ENCODE measurements at places on chromosomes 1 and 21.

- DNase-seq, result no peak
These were observed 78.0 kb downstream of the ATP6V1G3 start for GRCh38 chr1:198462365-198463019.

DNA sequence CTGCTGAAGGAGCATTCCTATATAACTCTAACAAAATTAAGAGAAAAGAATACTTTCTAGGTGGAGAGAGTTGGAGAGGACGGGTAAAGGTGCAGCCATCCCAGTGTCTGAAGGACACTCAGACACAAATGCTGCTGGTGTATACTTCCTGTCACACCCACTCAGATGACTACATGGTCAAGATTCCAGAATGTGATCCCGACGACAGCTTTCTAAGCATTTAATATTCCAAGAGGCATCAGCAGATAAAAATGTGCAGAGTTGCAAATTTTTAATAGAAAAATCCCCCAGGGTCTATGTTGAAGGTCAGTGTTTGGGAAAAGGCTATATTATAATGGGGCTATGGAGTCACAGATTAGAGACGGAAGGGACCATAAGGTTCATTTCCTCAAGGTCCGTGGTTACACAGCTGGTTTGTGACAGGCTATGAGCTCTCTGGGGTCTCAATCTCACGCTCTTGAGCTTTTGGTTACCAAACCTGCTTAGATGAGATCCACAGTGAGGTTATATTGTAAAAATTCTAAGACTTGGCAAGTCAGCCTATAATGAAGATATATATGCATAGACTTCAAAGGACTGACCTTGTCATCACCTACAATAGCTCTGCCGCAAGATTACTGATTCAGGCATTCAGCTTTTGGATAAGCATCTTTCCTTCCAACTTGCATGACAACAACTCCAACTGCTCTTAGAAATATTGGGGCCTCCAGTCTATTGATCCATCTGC is 35.1 kb downstream of the ZNF281 start:
- no peak for DNase-seq

GRCh38 chr1:15736038-15736891 is at the start of gene SLC25A34:
Gene SLC25A34 (plus strand): TSS chr1:15736258. CDS start chr1:15736486, 228 bp downstream.
- no peak for DNase-seq

DNA sequence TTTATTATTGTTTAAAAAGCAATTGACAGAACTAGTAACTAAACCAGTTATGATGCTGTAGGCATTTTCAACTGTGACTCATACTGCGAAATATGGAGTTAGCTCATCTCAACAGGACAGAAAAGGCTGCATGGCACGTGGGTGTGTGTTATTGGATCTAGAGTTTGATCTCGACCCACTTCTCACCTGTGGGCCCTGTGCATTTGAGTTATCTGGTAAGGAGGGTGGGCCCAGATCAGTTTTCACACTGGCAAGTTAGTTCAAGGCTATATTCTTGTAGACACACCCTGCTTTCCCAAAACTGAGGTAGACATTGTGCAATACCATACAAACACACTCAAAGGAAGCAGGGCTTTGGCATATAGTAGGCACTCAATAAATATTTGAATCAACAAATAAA is 71.3 kb upstream of the PRDX6 start:
- DNase-seq, result peak; percentile 32

- DNase-seq, result no peak
These were observed 362.5 kb upstream of the ADAMTS5 start for GRCh38 chr21:27329255-27329851.

DNA sequence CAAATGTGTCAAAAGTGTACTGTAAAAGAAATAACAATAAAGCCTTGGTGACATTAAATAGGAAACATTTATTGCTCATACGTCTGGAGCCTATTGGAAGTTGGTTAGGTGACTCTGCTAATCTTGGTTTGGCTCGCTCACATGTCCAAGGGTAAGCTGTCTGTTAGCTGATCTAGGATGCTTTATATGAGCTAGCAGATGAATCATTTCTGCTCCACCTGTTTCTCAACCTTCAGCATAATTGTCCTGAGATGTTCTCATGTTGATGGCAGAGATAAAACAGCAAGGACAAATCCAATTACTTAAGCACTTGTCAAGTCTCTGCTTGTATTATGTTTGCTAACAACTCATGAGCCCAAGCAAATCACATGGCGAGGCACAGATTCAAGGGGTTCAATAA is 56.0 kb upstream of the CD53 start:
- no peak for DNase-seq

DNA sequence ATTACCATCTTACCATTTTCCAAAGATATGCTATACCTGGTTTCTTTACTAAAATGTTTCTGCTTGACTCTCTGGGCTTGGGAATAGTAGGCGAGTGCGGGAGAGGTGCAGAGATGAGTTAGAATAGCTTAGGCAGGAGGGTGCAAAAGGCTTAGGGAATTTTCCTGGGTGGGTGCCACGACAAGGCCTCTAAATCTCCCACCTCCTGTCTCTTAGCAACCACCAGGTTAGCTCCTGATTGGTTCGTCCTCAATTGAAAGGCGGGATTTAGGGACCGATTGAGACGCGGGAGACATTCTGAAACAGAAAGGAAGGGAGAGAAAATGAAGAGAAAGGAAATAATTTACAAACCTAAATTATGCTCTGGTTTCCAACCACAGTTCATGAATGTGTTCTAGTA is 3.1 kb downstream of the ACKR1 start:
- DNase-seq, result no peak

DNA sequence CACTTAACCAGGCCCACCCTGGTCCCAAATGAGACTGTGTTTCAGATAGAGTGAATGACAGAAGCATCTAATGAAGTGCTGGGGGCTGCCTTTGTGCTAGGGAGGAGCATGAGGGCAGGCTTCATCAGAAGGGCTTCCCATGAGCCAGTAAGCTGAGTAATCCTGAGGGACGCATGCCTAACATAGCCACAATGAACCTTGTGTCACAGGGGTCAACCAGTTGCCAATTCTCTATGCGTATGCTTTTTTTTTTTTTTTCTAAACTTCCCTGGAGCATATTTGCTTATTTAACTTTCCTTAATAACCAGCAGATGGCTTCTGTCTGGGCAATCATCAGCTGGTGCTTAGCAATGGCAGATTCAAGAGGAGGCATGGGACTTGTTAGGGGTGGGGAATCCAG is 25.5 kb upstream of the CYP2J2 start:
- no peak for DNase-seq

- DNase-seq, result peak; percentile 46
These were observed 485.3 kb upstream of the PTBP2 start for GRCh38 chr1:96236156-96236739.

- no peak for DNase-seq
These were observed 33.0 kb upstream of the ZBTB8B start for GRCh38 chr1:32431736-32432400.

DNA sequence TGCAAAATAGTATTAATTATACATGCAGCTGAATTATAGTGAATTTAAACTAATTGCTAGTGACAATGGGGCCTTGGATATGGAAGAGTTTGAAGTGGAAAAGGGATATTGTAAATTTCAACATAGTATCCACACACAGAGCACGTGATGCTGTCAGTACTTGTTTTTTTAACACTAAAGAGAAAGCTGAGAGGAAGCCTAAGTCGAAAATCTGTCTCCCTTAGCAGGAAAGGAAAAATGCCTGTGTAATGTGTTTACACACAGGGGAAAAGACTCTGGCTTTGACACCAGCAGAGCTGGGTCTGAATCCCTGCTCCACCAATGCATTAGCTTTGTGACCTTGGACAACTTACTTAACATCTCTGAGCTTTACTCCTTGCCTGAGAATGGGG is 42.6 kb downstream of the PCSK9 start:
- no peak for DNase-seq

DNA sequence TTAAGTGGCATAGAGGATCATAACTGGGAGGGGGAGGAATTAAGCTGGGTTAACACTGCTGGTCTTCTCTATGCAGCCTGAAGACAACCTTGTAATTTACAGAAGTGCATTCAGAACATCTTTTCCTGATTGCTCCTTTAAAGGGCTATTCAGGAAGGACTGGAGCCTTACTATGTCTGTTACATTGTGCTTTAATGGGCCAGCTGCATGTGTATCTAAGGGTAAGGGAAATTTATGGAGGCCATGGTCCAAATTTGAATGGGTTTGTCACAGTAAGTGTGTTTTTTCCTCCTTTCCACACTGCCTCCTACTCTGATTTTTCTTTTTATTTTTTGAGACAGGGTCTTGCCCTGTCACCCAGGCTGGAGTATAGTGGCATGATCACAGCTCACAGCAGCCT is 19.6 kb downstream of the C1orf21 start:
- DNase-seq, result no peak

DNA sequence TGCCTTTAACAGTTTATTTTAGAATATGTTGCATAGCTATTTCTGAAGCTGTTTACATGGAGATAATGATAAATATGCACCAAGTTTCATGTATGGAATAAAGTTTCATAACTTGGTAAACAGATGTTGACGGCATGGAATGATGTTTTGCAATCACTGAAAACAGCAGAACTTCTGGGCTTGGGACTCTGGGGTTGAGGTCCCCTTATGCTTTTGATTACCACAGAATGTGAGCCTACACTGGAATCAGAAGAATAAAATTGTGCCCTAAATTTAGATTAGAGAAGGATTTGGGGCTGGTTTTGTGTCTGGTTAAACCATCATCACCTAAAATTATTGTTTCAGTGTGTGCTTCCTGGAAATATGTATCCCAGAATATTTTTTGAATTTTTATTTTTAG is 11.1 kb downstream of the KRTAP24-1 start:
- DNase-seq, result no peak

GRCh38 chr1:245226203-245226499 is 71.4 kb downstream of the KIF26B start:
- DNase-seq, result no peak

DNA sequence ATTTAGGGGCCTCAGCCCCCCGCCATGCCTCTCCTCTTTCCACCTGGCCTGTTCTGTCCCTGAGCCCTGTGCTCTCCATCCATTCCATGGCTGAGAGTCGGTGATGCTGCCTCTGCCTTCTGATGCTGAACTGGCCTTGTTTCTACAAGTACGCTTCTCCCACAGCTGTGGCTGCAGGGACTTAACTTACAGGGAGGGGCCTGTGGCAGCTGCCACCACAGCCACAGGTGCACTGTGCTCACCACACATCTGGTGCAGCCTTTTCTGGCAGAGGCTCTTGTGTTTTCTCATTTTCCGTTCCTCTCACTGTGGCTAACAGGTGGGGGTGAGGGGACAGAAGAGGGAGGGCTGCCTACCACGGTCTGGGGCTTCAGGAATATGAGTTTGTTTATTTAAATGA is 4.2 kb downstream of the FMO1 start:
- no peak for DNase-seq

DNA sequence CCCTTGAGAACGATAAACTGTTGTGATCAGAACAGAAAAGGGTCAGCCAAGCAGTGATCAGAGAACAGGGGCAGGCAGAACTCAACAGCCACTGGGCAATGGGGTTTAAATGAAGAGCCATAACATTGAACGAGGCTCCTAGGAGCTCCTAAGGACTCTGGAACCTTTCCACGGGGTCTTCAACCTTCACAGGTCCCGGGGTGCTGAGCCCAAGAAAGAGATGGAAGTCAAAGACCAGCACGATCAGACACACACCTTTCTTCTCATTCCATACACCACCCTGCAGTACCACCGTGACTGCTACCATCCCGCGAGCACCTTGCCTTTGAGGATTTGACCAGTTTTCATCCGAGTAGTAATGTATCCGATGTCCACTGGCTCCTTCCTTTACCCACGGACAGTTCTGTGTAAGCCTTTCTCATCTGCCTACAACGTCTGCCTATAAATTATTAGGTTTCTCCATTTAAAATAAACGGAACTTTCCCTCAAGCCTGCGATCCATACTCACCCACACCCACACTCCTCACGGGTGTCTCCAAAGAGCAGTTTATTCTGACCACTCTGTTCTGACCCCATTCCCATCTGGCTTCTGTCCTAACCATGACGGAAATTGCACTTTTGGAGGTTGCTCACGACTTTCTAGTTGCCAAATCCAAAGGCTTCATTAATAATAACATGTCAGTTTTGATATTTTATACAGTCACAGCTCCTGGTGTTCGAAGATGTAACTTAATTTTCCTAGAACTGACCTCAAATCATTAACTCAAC is 16.8 kb upstream of the HHAT start:
- no peak for DNase-seq

GRCh38 chr21:25733859-25734653 is 648 bp downstream of the ATP5PF start:
- DNase-seq, result peak; percentile 7

DNA sequence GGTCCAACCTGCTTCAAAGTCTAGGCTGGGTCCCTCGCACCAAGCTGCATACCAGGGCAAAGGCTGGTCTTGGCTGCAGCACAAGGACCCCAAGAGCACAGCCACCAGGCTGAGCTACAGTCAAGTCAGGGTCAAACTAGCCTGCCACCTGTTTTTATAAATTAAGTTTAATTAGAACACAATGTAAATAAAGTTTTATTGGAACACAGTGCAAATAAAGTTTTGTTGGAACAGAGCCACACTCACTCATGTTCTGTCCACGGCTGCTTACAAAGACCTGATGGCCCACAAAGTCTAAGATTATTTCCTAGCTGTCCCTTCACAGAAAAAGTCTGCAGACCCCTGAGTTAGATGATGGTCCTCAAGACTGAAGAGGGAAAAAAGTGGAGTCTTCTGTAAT is 66.2 kb downstream of the MRPL37 start:
- DNase-seq, result no peak

DNA sequence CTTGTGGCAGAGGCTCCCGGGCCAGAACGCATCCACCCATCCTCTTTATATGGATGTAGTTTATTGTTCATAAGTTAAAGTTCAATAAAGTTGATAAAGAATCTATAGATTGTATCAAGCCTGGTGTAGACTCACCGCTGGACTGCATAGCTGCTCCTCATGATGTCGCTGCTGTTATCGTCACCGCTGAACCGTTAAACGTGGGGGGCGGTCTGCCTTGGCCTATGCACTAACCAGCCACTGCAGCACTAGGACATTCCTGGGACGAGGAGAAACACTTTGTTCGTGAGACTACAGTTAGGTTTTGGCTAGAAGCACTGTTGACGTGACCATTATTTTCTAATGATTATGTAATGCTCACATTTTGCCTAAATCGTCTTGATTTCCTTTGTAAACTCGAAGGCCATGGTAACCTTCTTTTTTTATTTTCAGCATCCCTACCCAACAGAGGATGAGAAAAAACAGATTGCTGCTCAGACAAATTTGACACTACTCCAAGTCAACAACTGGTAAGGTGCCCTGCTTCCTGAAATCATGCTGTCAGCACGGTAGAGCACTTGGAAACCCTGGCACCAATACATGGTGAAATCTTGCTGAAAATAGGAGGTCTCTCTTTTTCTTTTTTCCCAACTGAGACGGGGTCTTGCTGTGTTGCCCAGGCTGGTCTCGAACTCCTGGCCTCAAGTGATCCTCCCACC is 50.2 kb downstream of the PKNOX1 start:
- no peak for DNase-seq

- DNase-seq, result no peak
These were observed 596.1 kb downstream of the PTPRU start for GRCh38 chr1:29832471-29832870.

DNA sequence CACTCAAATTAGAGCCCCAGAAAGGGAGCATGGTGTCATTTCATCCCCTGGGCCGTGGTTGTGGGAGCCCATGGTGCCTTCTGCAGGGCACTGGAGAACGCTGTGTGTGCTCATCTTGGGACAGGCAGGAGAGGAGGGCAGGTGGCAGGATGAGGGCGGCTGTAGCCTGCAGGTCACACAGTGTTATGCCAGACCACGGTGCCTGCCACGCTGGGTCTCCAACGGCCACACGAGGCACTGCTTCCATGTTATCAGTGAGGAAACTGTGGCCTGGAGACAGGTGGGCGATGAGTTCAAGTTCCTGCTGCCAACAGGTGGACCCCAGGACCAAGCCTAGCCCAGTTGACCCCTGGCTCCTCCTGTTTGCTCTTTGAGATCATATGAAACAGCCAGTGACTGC is 21.0 kb downstream of the ABCG1 start:
- no peak for DNase-seq
